Activated naive CD4-positive, alpha-beta T cell treated with Interleukin-2 at 50 U/mL for 16 hours (primary cell): ENCODE measurements at places on chromosomes 11 and 22.

DNA sequence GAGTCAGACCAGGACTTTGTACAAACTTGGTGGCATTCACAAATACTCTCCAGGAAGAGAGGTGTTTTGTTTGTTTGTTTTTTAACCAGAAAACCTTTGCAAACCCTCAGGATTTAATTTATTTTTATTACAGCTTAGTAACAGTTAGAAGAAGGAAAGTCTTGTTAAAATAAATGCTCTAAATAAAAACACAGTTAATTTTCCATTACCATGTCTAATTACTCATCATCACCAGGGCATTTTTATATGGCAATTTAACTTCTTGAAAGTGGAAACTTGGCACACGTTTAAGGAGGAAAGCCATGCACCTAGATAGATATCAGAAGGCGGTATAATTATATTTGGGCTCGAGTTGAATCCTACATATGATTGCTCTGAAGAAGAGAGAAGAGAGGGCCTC is 7.4 kb downstream of the BARX2 start:
- no peak for DNase-seq

- DNase-seq, result no peak
These were observed 920 bp upstream of the KCNK7 start for GRCh38 chr11:65596520-65596919.

GRCh38 chr22:39309881-39310714 is 9.3 kb downstream of the RPL3 start:
- no peak for DNase-seq

DNA sequence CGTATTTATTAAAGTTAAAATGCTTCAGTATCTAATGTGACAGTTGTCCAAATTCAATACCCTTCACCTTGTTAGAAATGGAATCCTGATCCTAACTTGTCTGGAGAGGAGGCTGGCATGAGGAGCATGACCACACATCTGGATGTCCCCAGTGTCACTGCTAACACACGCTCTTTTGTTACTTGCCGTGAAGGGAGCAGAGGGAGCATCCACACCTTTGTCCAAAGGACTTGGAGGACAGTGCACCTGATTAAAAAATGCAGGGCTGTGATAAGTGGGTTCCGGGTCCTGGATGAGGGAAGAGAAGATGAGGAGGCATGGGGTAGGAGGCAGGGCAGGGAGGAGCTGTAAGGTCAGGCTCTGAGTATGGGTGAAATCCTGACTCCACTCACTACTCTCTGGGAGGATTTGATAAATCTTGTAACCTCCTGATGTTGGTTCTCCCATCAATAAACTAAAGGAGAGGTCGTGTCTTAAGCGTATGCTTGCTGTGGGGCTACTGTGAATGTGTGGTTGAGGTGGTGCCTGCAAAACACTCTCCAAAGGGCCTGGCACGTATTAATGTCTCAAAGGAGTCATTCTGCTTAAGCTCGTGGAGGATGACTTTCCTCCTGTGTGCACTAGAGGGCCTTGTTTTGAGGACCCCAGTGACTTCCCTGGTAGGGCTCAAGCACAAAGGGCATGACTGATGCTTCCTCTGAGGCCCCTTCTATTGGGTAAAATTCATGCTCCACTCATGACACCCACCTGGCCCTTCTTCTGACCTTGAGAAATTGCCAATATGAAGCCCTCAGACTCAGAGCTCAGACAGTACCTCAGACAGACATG is 16.8 kb upstream of the IGLL5 start:
- no peak for DNase-seq

GRCh38 chr22:46672731-46673130 is 52.5 kb downstream of the GRAMD4 start:
- DNase-seq, result no peak

DNA sequence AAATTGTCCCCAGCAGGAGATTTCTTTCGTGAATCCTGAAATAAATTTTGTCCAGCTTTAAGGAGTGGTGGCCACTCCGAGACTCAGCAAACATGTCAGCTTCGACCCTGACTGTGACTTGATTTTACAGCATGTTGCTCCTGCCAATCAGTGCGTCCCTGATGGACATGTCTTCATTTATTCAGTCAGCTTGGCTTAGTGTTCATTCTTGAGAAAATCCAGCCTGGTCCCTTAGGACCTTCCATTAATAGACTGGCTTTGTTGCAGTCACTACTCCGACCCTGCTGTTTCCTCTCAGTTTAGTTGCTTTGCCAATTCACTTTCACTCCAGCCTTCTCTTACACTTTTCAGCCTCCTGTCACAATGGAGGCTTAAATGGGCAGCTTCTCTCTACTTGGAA is 30.5 kb downstream of the TMPRSS5 start:
- DNase-seq, result no peak

GRCh38 chr11:1348146-1348795 is 38.8 kb upstream of the TOLLIP start:
- no peak for DNase-seq

GRCh38 chr11:84909740-84910139 is 717.4 kb downstream of the DLG2 start:
- no peak for DNase-seq

DNA sequence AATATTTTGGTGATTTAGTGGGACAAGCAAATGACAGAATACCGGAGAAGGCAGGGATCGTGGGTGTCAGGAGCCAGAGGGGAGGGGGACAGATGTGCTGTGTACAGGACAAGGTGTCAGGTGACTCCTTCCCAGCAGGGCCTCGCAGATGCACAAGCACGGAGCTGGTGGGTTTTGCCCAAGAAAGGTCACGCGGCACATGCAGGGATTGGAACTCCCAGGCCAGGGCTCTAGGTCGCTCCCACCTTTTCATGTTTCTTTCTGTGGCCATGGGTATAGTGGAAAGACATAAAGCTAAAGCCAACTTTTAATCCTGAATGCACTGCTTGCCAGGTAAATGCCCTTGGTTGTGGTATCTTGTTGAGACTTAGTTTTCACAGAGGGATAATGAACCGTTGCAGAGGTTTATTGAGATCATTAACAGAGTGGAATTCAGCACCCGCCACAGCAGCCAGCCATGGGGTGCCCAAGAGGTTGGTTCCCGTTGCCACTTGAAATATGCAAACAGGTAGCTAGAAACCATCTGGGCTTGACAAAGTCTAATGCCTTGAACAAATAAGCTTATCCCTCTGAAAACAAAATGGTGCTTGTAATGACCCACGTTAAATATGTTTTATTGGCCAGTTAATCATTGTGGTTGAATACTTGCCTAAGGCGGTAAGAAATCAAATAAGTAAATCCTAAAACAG is 10.1 kb downstream of the C22orf23 start:
- DNase-seq, result no peak

DNA sequence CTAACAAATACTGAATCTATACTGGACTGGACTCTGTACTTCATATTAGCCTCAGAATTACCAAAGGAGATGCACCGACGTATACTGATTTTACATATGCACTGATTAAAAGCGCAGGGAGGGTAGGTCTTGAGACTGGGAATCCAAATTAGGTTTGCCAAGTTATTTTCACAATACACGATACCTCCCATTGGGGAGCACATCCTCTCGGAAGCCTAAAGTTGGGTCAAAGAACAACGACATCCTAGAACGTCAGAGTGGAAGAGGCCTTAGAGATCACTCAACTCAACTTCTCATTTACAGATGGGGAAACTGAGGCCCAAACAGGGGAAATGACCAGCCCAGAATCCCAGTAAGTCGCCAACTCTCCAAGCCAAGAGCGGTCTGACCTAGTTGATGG is 626 bp downstream of the DNAL4 start:
- no peak for DNase-seq

GRCh38 chr22:16819249-16819648 is 6.0 kb downstream of the XKR3 start:
- no peak for DNase-seq
